ENCODE measurements at places on chromosomes 1 and 21.

DNA sequence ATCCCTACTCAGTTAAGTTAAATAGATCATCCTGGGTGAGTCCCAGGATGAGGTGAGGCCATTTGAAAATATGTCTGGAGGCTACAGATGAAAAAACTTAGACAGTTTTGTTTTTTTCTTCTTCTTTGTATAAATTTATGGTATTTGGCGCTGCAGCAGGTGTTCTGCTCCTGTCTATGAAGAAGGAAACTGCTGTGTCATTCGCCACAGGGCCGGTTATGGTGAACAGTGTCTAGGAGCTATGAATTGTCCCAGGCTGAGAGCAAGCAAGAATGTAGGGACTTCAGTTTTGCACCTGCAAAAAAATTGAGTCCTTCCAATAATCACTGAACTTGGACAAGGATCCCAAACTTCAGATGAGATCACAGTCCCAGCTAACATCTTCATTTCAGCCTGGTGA, 674.3 kb upstream of the RGS18 start:
- DNase-seq: no peak

- no peak for DNase-seq
Observed at GRCh38 chr1:92709738-92710137, 75.2 kb downstream of the EVI5 start.

DNA sequence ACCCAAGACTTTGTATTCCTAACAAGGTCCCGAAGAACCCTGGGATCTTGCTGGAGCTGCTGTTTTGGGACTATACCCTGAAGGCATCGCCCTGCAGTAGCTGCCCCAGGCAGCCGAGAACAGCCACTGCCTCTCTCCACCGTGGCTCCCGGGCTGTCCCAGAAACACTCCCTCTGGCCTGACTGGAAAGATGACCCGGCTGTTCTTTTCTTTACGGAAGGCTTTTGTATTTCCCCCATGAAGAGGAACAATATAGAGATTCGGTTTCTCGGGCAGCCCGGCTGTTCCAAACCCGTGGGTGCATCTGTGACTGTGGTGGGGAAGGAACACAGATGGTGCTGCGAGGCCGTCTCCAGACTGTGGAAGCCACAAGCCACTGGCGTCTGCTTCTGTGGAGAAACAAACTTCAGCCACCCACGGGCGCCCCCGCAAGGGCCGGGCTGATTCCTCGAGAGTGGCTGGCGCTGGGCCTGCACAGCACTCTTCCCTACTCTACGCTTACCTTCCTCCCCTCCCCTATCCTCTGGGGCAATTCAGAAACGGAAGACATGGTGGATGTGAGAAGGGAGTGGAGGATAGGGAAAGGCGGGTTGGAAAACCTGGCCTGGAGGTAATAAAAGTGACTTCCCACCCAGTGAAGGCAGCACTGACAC, 33.7 kb upstream of the VASH2 start:
- no peak for DNase-seq

GRCh38 chr1:55504306-55504731, 289.2 kb upstream of the USP24 start:
- no peak for DNase-seq

DNA sequence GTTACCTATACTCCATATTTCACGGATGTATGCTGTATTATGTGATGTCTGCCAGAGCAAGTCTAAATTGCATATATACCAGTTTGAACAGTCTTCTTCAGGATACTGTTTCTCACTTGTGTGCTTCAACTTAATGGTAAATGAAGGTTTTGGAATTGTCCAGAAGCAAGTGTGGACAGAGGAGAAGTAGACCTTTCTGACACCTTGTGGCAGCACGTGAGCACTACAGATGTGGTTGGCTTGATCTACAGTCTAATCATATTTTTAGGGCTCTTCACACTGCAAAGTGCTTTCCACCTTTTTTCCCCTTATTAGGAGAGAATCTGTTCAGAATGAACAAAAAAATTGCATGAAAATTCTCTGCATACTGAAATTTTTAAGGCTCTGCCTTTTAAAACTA, 10.9 kb downstream of the MORC3 start:
- no peak for DNase-seq

- DNase-seq: no peak
Observed at GRCh38 chr1:170162459-170163246, 16.9 kb downstream of the NTMT2 start.

DNA sequence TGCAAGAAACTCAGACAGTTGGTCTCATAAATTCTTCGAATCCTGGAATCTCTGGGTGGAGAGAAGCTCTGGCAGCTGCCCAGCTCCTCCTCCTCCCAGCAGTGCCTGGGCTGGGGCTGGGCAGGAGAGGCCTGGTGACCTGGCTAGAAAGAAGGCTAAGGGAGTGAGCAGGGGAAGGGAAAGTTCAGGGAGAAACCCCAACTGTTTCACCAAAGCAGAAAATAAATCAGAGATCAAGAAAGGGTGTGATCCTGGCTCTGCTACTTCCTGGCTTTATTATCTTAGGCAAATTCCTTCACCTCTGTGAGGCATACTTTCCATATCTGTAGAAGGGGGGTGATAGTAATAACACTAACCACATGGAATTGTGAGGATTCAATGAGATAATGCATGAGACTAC, 8.8 kb upstream of the COL16A1 start:
- DNase-seq: no peak

DNA sequence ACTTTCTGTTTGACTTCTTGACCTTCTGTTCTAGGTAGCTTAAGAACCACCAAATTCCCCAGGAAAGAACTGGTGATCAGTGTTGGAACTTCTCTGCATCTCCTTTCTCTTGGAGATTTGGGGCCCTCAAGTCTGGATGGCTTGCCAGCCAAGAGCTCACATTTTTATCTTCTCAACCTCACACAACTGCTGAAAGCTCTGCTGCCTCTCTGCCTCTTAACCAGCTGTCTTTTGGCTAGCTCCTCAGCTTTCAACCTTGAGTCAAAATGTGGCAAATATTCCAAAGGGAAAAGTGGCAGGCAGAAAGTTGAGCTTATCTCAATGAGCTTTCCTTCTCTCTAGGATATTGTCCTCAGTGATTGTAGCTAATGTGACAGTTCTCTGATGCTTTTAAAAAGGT, 89.2 kb upstream of the CCDC190 start:
- no peak for DNase-seq

- DNase-seq: no peak
Observed at GRCh38 chr1:19554090-19554489, 68.8 kb upstream of the CAPZB start.

- DNase-seq: peak; percentile 55
Observed at GRCh38 chr1:151156515-151156819, at the start of gene TNFAIP8L2. Gene TNFAIP8L2, plus strand, starts transcription at chr1:151156649. Its CDS starts 2,049 bp downstream, at chr1:151158698.

GRCh38 chr1:208997726-208998312, 585.7 kb upstream of the CAMK1G start:
- DNase-seq: no peak

DNA sequence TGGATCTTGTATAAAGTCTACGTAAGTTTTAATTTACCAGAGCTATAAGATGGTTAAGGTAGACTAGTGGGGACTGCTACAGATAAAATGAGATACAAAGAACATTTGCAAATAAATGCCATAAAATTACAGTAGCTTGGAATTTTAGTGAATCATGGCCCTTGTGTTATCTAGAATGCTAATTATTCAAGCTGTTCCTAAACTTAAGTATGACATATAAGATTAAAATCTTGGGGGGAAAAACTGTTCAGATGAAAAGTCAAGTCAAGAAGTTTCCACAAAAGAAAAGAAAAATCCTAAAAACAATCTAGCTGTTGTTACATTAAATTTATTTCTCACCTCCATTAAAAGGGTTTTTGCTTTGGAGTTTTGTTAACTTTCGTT, 51.7 kb downstream of the SIM2 start:
- DNase-seq: no peak

DNA sequence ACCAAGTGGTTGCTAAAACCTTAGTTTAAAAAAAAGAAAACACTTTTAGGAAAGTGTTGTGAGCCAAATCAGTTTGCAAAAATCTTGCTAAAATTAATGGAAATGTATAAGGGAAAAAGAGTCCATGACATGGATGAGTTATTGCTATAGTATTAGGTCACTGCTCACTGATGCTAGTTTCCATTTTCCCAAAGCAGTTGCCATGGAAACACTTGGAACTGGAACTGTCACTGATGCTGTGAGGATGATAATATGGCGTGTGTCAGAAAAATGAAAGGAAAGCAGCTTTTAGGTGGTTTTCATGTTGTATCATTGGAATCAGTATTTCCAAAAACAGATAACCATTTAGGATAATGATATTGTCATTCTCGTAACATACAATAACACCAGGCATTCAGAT, 104.4 kb downstream of the PHTF1 start:
- no peak for DNase-seq

DNA sequence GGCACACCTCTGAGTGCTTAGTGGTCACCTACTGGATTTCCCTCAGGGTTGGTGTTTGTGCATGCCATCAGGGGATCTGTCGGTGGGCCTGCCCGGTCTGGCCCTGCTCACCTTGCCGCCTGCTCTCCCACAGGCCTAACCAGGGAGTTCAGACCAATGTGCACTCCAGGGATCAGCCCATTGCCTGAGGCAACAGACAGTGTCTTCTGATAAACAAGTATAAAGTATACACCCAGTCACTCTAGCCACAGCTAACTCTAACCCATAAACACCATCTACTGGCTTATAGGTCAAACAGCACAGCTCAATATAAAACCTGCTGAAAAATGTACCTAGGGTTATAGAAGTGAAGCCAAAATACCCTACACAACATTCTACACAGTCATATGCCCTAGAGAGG, 1300.0 kb downstream of the PLA2G4A start:
- no peak for DNase-seq

DNA sequence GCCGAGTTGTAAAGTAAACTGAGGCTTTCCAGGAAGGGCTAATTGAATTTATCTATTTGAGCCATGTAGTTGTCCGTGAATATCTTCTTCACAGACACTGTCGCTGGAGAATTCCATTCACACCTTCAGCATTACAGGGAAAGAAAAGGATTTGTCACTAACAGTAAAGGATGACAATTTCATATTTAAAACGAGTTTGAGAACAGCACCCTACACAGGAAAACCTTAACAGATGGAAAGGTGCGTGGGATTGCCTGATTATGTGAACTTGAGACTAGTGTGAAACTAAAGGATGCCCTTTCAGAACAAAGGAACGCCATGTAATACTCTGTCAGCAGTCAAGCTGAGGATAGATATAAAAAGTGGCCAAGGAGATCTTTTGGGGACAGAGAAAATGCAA, 492.5 kb upstream of the ADGRL2 start:
- no peak for DNase-seq

DNA sequence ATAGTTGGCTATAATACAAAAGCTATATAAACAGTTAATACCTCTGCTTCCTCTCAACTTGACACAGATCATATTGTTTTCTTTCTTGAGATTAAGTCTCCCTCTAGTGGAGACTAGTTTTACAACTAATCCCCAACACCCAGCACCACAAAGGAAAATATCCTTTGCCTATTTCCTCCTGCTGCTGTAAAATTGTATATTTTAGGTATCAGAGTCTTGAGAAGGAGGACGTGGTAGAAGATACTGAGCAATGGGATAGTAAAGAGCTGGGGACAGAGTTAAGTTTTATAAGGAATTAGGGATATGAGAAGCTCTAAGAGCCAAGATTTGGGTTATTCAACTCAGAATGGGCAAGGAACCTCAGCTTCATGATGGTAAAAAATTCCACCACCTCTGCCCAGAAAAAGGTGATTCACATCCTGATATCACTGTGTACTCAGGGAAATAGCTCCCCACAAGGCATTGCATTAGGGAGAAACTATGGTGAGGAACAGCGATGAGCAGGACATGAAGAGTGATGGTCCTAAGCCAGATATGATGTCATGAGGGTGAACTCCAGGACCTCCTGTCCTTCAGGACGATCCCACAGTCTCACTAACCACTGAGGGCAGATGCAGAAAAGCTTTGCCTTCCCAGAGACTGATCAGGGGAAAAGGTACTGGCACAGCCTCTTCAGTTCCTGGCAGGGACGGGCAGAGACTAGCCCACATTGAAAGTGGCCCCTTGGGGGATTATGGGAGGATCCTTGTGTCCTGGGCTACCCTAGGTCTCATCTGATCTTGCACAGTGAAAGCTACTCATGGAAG, 14.7 kb upstream of the CFAP126 start:
- no peak for DNase-seq
